HT-29 (cell line): ENCODE measurements at places on chromosomes 5 and 9.

GRCh38 chr5:131587541-131587940, 47.5 kb downstream of the RAPGEF6 start:
- DNase-seq, result no peak

DNA sequence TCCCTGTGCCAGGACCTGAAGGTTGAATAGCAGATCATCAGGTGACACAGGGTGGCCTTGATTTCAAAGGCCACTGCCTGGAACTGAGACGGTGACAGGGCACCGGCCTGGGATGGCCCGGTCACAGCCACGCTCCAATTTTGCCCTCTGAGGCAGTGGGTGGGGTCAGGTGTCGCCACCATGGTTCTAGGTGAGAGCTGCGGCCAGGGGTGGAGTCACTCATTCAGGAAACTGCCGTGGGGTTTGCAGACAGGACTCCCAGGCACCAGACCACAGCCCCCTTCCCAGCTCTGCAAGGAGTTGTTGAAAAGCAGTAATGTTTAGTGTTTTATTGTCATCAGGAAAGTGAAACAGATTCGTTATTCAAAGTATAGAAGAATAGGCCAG, 17.3 kb upstream of the RNU6ATAC start:
- DNase-seq, result no peak

DNA sequence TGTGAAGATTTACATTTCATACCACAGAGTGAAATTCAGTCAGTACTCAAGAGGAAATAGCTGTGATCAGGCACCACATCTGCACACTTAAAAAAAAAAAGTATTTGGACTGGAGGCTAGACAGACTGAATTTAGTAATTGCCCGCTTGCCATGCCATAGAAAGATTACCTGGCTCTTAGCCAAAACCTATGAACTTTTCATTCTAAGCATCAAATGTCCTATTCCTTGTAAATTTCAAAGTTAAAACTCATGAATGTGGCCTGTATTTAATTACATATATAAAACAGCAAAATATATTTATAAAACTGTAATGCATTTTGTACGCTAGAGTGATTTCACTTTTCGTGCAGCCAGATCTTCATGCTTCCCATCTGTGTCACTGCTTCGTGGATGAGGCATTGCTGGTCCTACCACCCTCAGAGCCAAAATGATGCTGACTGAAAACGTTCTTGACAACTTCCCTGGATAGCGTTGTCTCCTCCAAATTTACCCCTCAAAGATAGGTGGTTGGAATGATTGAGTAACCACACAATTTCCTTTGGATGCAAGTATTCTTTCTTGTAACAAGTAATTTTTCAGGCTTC, 447.9 kb upstream of the SGCD start:
- no peak for DNase-seq

DNA sequence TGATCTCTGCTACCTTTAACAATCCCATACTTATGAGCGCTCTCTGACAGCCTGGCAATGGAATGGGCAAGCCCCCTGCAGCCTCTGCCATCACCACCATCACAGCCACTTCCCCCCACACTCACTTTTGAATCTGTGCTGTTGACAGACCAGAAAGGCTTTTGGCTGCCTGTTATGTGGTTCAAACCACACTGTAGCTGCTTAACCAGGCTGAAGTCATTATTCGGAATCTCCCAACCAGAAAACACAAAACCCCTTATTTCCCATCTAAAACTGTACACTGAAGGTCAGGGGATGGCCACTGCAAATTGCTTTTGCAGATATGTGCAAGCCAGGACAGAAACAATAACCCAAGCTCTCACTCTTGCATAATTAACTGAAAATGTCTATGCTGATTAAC, 35.8 kb downstream of the PTCH1 start:
- DNase-seq, result no peak

DNA sequence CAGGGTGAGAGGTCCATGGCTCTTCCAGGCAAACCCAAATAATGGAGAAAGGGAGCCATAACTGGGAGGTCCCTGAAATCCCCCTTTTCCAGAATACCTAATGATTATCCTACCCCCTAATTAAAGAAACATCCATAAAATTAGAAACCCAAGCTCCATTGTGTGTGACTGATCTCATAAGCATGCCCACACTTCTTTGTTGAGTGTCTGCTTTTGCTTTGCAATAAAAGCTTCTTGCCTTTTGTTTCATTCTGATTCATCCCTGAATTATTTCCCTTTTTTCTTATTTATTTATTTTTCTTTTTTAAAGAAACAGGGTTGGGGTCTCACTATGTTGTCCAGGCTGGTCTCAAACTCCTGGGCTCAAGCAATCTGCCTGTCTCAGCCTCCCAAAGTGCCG, 33.1 kb downstream of the BTF3 start:
- no peak for DNase-seq

- no peak for DNase-seq
Observed at GRCh38 chr5:2674456-2674855, 77.0 kb downstream of the IRX2 start.

DNA sequence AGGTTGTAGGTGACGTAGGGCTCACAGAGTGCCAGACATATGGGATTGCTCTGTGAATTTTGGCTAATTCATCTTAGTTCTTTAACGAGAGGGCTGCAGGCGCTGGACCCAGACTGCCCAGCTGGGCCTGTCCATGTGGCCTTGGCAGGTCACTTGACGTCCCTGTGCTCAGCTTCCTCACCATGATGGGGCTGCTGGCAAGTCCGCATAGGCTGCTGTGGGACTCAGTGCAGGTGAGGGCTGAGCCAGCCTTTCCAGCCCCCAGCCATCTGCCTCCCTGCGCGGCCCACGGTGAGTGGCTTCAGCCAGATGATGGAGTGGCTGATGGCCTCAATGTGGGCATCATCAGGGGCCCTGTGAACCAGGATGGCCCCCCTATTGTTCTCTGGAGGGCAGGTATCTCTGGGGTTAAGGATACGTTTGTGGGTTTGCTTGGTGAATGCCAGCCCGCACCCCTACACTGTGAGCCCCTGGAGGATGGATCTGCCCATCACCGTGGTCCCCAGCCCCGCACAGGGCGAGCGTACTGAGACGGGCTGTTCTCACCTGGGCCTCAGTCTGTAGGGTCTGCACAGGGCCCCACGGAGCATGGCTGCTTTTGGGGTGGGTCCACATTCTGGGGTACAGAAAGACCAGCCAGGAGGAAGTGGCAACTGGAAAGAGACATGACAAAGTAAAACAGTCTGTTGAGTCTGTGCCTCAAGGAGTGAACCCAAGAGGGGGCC, 3.7 kb downstream of the CARD19 start:
- DNase-seq, result no peak

DNA sequence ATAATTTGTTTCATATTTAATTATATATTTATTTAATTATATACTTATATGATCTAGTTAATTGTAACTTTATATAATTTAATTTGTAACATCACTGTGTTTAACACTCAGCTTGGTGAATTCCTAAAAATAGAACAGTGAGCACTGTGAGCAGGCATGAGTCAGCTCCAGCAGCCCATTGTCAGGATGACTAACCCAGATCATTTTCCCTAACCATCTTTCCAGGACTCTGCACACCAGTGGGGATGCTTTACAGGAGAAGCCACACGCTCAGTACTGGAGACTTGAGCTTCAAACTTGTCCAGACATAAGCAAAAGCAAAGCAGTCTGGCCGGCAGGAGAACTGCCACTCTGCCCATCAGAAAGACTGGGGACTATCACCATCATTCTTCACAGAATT, 446.2 kb upstream of the TRPC7 start:
- DNase-seq, result no peak

- DNase-seq, result no peak
Observed at GRCh38 chr9:131645078-131645776, 94.6 kb downstream of the RAPGEF1 start.

DNA sequence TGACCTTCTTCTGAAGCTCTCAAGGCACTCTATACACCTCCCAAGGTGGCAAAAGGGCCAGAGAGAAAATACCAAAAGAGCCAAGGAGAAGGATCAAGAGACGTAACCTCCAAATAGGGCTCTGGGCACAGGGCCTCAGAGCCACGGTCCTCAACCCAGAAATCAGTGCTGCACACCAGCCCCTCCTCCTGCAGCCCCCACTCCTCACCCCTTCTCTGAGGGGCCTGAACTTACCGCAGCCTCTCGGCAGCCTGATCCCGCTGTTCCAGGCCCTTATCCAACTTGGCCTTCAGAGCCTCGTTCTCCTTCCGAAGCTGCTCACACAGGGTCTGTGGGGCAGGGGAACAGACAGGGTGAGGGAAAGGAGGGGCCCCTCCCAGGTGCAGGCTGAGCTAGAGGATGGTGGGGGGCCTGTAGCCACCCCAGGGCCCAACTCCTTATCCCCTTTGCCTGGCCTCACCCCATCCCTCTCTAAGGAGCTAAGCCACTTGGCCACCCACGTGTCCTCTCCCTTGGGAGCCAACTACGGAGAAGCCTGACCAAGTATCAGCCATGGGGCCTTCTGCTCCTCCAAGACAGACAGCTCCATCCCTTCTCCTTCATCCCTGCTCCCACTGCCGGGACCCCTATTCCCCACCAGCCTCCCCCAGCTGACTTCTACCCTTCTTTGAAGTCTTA, 28.8 kb downstream of the TNIP1 start:
- no peak for DNase-seq

- no peak for DNase-seq
Observed at GRCh38 chr9:97445119-97445701, 33.3 kb downstream of the TDRD7 start.

- no peak for DNase-seq
Observed at GRCh38 chr9:120659676-120660075, 54.6 kb downstream of the MEGF9 start.

GRCh38 chr5:141637767-141638419, 1.1 kb downstream of the RELL2 start:
- DNase-seq, result peak; percentile 56

GRCh38 chr9:95505717-95506427, 10.9 kb downstream of the PTCH1 start:
- DNase-seq, result peak; percentile 48

DNA sequence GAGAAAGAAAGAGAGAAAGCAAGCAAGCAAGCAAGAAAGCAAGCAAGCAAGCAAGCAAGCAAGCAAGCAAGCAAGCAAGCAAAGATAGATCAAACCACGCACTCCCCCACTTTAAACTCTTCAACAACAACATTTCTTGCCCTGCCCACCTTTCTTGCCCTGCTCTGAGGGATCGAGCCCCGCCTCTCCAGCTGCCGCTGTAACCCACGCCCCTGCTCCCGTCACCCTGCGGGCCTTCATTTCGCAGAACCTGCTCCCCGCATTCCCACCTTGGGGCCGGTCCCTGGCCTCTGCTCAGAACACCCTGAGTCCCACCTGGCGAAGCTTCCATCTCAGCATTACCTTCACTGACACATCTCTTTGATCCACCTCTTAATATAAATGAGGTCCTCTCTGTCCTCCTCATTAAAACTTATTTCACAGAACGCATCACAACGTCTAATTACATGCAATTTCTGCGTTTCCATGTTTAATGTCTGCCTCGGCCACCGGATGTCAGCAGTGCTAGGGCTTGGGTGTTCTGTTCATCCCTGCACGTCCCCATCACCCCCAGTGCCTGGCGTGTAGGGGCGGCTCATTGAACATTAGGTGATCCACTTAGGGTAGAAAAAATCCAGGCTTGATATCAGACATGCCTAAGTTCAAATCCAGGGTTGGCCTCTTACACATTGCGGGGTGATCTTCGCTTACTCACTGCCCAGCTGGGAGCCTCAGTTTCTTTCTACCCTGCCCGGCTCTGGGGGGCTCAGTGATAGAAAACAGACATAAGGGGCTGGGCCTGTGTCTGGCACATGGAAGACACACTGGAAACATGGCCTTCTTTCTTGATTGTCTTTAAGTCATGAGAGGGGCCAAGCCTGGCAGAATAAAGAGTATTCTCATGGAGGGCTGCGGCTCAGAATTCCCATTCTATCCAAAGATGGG, 187.6 kb downstream of the DAB2IP start:
- no peak for DNase-seq

GRCh38 chr5:153964880-153965645, 73.6 kb downstream of the FAM114A2 start:
- DNase-seq, result peak; percentile 75

DNA sequence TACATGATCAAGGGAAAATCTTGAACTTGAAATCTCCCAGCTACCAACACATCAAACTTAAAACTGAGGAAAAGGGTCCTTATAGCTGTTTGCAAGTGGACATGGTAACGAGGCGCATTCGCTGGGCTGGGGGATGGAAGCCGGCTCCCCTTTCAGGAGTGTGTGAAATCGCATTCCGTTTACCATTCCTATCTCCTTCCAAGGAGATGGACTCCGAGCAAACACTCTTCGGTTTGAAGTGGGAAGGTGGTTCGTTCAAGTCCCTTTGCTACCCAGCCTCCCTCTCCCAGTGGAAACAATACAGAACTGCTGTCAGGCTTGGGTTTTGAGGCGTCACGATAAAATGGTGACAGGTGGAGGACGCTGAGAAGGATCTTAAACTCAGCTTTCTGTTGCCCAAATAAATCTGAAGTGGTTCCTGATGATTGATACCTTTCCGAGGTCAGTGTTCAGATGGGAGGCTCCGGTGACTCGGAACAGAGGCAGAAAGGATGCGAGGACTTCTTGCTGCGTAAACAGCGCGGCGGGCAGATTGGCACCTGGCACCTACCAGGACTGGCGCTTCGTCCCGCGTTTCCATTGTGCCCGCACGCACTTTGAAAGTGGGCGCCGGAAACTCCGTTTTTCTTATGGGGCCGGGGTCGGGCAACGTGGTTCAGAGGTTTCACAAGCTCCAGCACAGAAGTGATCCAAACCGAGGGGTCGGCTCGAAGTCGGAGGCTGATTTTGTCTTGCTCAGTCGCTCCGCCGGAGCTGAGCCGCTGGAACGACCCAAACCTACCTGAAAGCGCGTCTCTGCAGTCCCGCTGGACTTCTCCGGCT, 7.0 kb downstream of the MSX2 start:
- no peak for DNase-seq

GRCh38 chr5:152083231-152083630, 158.6 kb upstream of the GLRA1 start:
- DNase-seq, result no peak

DNA sequence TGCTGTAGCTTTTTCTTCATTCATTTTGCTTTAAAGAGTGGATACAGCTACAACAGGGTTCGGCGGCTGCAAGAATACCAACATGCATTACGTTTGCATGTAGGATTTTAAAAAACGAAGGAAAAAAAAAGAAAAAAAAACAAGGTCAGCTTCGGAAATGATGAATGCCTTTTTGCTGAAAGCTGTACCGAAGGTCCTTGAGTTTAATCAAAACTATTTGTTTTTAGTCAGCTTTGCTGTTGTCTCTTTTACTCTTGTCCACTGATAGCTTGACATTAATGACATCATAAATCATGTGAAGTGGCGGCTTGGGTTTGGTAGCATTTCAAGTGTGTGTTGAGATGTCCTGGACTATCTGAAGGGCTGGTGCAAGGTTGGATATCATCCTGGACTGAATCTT, 779.1 kb downstream of the NR2F1-AS1 start:
- DNase-seq, result no peak

GRCh38 chr9:30060976-30061375, 2323.5 kb upstream of the ACO1 start:
- DNase-seq, result no peak
